ENCODE measurements at places on chromosomes 1 and 21.

DNA sequence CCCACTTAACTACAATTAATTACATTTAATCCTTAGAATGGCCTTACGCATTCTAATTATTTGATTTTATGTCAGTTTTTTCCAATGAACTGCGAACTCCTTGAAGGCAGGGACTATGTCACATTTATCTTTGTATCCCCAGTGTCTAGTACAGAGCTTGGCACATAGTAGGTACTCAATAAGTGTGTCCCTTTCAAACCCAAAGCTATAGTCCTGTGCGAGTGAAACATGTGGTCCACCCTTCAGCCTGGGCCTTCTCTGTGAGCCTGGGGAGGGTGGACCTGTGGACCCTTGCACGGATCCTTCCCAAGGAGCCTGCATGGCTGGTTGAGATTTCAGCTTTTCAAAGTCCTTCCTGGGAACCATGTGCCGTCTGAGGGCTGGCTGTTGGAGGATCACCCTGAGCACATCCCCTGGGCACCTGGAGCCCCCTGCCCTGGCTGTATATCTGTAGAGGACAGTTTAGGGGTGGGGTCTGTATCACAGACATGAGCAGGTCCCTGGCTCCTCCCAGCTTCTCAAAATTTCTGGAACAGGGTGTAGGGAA lies 103.1 kb downstream of the IER5 start:
- DNase-seq: no peak

DNA sequence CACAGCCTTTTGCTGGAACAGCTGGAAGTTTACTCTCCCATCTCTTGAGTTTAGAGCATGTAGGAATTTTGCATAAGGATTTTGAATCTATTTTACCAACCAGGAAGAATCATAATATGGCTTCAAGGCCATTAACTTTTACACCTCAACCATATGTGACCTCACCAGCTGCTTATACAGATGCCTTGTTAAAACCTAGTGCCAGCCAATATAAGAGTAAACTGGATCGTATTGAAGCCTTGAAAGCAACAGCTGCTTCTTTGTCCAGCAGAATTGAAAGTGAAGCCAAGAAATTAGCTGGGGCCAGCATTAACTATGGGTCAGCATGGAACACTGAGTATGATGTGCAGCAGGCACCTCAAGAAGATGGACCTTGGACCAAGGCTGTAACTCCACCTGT lies 65.4 kb downstream of the CEP350 start:
- DNase-seq: no peak

DNA sequence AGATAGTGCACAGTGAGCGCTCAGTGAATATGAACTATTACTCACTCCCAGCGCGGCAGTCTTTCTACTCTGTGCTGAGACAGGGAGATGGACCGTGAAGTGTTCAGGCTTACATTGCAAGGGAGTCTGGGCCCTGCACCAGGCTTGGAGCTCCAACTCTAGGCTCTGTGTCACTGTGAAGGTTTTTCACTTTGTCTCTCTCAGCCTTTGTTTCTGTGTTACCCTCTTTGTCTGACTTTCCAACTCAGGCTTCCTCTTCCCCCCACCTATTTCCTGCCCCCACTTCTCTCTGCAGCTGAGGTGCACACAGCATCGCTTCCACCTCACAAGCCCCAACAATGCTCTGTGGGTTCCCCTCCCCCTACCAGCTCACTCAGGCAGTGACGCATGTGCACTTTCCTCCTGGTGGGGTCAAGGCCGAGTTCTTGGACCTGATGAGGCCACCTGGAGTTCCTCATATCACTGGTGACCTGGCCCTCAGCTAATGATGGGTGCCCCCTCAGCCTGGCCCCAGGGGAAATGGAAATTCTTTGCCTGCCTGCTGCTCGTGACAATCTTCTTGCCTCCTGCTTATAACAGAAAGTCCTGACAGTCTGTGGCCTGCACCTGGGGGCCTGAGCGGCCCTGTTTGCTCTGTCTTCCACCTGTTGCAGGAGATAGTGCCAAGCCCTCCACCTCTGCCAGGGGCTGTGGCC lies 1.1 kb upstream of the LCK start:
- peak; percentile 89 for DNase-seq

DNA sequence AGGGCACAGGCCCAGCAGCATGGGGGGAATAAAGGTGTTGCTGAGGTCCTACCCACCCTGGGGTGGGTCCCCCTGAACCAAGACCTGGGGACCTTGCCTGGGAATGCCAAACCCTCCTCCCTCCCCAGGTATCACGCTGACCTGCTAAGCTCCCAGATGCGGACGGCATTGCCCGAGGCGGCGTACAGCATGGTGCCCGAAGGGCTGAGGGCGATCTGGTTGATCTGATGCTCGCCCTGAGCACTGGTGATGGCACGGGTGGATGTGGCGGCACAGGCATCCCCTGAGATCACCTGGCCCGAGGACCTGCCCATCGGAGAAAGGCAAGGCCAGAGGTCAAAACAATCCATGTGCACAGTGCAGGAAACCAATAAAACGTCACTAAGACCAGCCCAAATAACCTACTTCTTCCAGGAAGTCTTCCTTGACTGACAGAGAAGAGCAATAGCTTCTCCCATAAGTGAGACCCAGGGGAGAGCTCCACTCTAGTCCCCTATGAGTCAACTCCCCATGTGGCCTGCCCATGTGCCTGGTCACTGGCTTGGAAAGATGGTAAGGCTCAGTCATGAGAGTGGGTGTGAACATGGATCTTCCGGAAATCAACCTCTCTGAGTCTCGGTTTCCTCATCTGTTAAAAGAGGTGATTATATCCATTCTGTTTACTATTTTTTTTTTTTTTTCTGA lies 46.3 kb downstream of the KIF21B start:
- DNase-seq: no peak

DNA sequence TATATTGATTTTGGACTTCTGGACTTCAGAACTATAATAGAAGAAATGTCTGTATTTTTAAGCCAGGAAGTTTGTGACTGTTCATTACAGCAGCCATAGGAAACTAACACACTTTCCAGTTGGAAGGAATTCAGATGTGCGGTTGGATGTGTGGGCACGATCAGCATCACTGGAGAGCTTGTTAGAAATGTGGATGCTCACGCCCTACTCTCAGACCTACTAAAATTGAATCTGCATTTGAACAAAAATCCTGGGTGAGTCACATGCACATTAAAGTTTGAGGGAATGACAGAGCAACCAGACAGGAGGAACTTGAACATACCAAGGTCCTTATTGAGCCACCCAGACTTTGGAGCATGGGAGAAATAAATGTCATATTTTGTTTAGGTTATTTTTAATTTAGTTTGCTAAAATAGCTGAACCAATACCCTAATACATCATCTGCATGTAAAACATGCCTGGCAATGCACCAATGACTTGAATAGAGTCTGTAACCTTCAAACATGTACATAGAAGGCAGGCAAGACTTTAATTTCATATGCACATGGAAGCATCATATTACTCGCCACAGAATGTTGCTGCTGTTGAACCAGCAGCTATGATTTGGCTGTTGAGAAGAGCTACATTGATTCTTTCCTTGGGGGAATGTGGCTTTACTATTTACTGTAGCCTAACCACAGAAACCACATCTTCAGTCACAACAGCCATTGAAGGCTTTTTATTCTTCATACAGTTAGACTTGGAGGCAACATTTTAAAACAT lies 346.2 kb downstream of the BARHL2 start:
- no peak for DNase-seq

- DNase-seq: no peak
These were observed 4.5 kb upstream of the EXTL1 start for GRCh38 chr1:26016953-26017545.

GRCh38 chr1:202685641-202686040 lies 24.6 kb downstream of the SYT2 start:
- DNase-seq: no peak

DNA sequence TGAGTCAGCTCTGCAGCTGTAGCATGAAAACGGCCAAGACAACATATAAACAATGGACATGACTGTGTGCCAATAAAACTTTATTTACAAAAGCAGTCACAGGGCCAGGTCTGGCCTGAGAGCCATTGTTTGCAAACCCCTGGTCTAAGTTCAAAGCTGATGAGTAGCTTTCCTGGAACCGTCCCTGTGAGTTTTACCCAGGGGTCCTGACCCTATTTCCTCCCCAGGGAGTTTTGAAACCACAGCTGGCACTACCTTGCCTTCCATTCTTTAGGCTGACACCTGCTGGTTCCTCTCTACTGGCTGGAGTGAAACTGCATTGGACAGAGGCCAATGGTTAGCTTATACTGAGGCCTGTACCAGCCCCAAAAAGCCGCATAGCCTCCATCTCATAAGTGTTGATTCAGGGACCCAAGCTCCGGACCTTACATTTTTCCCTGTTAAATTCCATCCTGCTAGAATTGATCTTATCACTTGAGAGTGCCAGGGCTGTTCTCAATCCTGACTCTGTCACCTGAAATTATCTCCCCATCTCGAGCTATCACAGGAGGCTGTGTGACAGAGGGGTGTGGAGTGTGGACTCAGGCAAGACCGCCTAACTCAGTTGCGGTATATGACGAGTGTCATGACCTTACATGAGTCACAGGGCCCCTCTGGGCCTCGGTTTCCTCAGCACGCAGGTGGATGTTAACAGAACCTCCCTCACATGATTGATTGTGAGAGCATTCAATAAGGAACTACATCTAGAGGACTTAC lies 343.6 kb downstream of the NPHP4 start:
- no peak for DNase-seq
